ENCODE measurements at places on chromosomes 16 and 17. TPM values are rescaled to one million over a fixed set of nuclear protein-coding genes. Genes with fewer than 3 reads are reported as not detected.
A peak's percentile ranks its signal among the peaks of the same experiment; 100 is the strongest.

DNA sequence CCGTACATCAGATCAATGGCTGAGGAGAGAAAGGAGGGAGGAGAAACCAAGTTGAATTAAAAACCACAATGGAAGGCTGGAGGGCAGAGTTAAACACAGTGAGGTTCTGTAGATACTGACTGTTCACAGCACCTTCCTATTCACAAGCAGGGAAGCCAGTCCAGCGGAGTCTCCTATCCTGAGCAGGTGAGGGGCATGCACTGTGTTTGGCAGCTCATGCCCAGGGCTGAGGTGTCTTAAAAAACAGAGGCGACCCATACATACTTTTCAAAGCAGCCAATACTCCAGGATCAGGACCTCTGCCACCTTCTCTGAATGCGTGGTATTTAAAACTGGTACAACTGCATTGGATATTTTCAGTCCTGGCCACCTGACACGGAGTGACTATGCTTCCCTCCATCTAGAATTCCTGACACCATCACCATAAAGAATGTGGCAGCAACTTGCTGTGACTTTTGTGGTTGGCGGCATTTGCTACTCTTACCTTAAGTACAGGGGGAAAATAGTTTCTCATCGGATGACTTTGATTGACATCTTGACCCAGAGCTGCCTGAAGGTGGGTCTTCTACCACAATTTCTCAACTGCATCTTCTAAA, 21.5 kb downstream of the USP22 start:
- DNase-seq = no peak

- DNase-seq = no peak
These were observed 175.2 kb downstream of the CCDC182 start for GRCh38 chr17:57569853-57570252.

- peak; percentile 61 for DNase-seq
These were observed 1.4 kb downstream of the UBE2I start for GRCh38 chr16:1310832-1311200.

GRCh38 chr16:69190046-69190588, 3.2 kb downstream of the SNTB2 start:
- DNase-seq = no peak

GRCh38 chr17:27951872-27952271, 58.7 kb upstream of the LYRM9 start:
- no peak for DNase-seq

GRCh38 chr16:68488554-68488953, 40.2 kb upstream of the SMPD3 start:
- DNase-seq = no peak

DNA sequence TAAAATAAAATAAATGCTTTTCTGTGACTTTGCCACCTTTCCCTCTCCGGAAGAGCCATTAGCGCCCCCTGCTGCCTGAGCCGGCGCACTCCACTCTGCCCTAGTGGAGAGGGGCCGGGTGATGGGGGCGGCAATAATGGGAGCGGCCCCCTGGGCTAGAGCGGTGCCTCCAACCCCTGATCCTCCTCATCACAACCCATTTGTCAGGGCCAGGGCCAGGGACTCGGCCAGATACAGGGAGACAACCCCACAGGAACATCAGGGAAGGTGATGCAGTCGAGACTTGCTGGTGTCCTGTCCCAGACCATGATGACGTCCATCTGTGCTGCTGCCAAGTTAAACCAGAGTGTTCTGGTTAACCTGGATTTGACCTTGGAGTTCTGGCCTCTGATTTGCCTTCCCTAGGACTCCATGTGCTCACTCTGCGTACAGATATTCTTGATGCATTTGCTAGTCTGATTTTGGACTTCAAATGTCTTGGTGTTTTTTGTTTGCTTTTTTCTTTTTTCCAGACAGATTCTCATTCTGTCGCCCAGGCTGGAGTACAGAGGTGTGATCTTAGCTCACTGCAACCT, 46.1 kb upstream of the BPTF start:
- DNase-seq = peak; percentile 65

DNA sequence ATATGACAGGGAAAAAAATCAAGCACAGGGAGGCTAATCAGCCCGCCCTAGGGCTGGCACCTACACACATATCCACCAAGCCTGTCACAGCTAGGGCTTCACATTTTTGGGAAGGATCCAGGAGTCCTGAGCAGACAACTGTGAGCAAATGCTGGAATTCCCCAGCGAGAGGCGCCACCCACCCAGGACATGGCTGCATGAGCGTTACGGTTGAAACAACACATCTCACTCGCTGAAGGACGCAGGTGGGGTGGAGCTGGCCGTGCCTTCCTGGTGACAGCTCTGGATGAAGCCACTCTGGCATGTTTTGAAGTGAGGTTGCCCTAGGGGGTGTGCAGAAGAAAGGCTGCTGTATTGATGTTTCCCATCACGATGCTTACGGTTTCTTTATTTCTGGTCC, 315.1 kb upstream of the EEF2KMT start:
- peak; percentile 72 for DNase-seq

TAT gene
- total RNA-seq = not detected

INCA1 gene
- total RNA-seq = 0.28 TPM

GCGR gene
- not detected for total RNA-seq
